MM.1S (cell line): ENCODE measurements at places on chromosomes 16 and 17.

- no peak for DNase-seq
Measured at GRCh38 chr17:43334738-43335402, 63.9 kb upstream of the ARL4D start.

- DNase-seq = peak; percentile 77
Measured at GRCh38 chr16:23863511-23864422, 28.0 kb downstream of the PRKCB start.

- no peak for DNase-seq
Measured at GRCh38 chr16:10888320-10888937, 11.4 kb downstream of the CIITA start.

- DNase-seq = no peak
Measured at GRCh38 chr17:36937959-36938565, 787 bp downstream of the LHX1 start.

DNA sequence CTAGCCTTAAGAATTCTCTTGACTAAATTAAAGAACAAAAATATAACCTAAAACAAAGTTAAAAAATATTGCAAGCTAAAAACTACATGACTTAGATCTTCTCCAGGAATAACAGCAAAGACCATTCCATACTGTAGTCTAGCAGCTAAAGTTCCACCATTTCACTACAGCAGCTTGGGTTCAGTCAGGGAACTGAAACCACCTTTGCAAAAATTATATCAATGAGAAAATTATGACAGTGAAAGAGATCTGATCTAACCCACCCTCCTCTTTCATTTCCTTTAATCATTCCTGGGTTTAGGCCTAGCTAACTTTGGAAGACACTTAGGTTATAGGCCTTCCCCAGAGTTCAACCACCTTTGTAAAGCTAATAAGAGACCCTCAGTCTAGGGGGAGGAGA, 36.3 kb upstream of the NOS2 start:
- no peak for DNase-seq

DNA sequence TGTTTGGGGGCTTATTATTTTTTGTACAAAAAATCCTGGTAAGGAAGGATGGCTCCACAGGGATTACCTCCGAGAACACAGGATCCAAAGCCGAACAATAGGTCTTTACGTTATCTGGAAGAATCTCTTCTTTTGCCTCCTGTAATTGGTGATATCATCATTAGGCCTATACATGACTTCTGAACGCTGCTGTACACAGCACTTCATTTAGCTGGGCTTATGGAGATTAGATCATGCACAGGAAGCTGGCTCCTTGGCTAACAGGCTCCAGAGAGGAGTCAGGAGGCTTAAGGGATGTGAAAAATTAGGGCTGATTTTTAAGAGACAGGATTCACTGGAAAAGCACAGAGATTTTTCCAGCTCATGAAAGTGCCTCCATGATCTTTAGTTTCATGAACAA, 54.7 kb downstream of the TANGO6 start:
- no peak for DNase-seq

- DNase-seq = no peak
Measured at GRCh38 chr16:55571191-55571897, 4.9 kb downstream of the CAPNS2 start.

DNA sequence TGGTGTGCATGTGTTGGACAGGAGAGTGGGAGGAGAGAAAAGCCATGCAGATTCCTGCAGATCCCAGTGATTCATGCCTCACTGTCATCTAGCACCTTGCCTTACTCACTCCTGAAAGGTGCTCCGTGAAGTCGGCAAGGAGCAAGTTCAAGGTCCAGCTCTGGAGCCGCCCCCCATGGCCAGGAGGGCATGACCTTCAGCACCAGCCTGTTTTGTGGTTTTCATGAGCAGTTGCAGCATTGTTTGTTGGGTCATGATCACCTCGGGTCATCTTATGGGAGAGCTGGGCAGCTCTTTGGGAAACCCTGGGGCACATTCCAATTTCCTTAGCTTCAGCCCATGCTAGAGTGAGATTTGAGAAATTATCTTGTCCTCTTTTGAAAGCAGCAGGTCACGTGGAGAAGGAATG, 137.5 kb upstream of the IRX3 start:
- no peak for DNase-seq

DNA sequence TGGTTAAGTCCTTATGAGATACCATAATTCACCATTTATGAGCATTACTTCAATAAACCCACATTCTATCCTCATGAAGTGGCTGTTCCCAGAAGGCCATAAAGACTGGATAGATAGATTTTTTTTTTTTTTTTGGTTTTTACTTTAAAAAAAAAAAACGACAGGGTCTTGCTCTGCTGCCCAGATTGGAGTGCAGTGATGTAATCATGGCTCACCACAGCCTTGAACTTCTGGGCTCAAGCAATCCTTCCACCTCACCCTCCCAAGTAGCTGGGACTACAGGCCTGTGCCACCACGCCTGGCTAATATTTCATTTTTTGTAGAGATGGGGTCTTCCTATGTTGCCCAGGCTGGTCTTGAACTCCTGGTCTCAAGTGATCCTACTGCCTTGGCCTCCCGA, 102.3 kb downstream of the XYLT1 start:
- no peak for DNase-seq

DNA sequence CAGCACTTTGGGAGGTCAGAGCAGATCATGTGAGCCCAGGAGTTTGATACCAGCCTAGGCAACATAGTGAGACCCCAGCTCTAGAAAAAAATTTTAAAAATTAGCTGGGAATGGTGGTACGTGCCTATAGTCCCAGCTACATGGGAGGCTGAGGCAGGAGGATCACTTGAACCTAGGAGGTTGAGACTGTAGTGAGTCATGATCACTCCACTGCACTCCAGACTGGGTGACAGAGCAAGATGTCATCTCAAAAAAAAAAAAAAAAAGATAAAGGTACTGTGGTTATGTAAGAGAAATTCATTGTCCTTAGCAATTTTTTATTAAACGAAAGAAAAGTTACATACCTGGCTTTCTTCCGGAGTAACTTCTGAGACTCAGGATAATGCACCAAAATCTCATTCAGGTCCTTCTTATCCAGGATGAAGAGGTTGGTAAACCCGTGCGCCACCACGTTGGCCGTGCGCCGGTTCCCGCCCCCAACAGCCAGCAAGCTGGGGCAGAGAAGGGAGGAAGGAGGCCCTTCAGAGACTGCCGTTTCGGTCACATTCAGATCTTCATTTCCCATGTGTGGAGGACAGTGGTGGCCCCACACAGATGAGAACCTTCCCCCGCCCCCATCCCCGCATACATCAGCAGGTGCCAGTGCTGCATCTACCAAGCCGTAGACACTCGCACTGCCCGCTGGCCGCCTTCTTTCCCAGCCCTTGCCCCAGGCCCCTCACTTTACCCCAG, 73.7 kb downstream of the CNGB1 start:
- DNase-seq = no peak

DNA sequence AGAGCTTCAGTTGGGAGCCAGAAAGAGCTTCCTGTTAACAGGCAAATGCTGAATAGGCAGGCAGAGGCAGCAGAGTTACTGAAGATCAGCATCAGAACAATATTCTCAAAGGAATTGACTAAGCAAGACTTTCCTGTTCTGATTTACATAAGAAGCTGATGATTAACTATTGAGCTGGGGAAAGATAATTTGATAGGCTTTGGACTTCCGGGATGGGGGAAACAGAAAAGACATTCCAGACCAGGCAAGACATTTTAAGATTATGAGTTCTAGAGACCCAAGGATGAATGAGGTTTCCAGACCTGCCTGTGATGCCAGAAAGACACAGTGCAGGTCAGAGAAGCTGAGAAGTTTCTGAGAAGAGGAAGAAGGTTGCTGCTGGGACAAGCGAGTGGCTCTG, at the start of gene CES5A:
TSS of gene CES5A (minus strand) at position 101 of the 400 bp plus-strand sequence. CDS start 152 bp downstream, outside the sequence.
- no peak for DNase-seq

- DNase-seq = no peak
Measured at GRCh38 chr16:65716737-65717700, 595.2 kb upstream of the CDH11 start.

GRCh38 chr16:85331688-85332087, 219.4 kb upstream of the CIBAR2 start:
- DNase-seq = no peak
